SK-N-SH (cell line): ENCODE measurements at places on chromosomes 13 and 19. TPM values are rescaled to one million over a fixed set of nuclear protein-coding genes. Genes with fewer than 3 reads are reported as not detected.

Gene CEACAM4
- polyA plus RNA-seq = not detected in 2 replicates

Gene UBE2L5
- 0.02 and 0.15 TPM in 2 replicates for polyA plus RNA-seq

DNA sequence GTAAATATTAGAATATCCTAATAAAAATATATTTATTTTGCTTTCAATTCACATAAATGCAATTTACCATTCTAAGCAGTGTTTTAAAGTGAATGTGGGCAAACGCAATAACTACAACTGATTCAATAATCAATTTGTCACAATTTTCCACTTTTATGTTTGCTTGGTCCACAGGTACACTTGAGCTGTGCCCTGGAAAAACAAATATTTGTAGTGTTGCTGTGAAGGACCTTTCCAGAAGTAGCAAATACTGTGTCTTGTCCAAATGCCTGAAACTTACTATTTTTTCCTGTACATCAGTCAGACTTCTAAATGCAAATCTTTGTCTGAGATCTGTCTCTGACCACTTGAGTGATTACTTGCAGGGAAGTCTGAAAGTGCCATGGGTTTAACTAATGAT is 845.8 kb upstream of the SLITRK5 start:
- no peak for DNase-seq

DNA sequence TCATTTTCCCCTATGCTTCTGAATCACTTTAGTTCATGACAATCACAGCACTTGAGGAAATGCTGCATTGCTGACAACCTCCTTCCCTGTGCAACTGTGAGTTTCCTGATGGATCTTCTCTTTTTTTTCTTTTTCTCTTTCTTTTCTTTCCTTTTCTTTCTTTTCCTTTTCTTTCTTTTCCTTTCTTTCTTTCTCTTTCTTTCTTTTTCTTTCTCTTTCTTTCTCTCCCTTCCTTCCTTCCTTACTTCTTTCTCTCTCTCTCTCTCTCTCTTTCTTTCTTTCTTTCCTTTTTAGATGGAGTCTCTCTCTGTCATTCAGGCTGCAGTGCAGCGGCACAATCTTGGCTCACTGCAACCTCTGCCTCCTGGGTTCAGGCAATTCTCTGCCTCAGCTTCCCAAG is 247.9 kb upstream of the HTR2A start:
- DNase-seq = no peak

- DNase-seq = no peak
Observed at GRCh38 chr13:61770681-61771080, 355.0 kb upstream of the PCDH20 start.

DNA sequence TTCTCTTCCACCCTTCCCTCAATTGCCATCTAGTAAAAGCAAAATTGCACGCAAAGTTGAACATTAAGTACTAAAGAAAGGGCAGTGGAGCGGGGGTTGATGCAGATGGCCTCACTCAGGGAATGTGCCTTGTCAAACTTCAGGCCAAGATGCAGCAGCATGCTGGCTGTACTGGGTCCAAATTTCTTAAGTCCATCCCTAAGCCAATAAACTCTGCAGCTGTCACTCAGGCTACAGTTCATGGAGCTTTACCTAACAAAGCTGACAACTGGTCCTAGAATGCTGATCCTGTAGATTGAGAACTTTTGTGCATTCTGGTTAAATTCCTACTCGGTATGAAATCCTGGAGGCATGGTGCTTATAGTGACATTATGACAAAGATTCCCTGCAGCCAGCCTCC is 88.4 kb downstream of the FOXO1 start:
- DNase-seq = no peak

DNA sequence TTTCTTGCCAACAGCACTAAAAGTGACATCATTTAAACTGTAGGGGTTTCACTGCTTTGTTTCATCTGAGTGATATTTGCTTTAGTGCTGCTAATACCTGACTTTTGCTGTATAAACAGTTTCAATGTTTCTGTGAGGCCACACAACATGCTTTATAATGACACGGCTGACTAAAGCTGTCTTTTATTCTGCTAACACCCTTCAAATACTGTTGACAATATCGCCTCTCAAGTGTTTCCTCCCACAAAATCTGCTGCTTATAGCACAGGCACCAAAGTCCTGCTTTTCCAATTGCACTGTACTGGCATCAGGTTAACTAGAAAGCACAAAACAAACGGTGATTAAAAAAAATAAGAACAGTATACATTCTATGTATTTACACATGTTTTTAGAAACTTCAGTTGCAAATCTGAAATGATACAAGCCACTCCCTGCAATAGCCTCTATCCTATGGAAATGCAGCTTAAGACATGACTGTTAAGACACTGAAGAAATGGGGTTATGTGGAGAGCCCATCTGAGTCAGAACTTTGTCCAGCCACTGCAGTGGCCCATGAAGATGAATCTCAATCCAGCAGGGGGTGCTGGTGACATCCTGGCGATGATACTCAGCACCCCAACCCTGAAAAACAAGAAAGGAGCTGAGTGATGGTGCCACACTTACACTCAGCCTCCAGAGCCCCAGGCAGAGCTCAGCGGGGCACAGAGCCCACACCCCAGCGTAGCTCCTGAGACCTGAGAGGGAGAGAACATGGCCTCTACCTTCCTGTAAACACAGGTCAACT is 29.4 kb downstream of the RFXAP start:
- peak; percentile 17 for DNase-seq
